Stimulated activated CD4-positive, alpha-beta T cell treated with anti-CD3 and anti-CD28 coated beads, Interleukin-1b, Interleukin-23, amount 100 ng/mL, for 24 hours (primary cell): ENCODE measurements at places on chromosomes 1 and 21.
A peak's percentile ranks its signal among the peaks of the same experiment; 100 is the strongest.

DNA sequence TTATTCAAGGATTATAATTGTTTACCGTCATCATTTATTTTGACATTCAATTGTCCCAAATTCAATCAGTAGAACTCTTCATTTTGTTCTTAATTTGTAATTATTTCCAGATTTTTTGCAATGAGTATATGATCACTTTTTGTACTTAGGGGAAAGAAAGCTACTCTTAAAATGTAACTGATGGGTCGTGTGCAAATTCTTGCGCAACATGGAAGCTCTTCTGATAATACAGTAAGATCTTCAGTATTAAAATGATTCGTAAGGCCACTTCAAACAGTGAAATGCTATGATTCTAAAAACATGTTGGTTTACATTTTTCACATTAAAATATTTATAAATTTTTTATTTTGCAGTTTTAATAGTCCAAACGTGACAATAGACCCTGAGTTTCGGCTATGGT, 63.4 kb downstream of the LBR start:
- no peak for DNase-seq

DNA sequence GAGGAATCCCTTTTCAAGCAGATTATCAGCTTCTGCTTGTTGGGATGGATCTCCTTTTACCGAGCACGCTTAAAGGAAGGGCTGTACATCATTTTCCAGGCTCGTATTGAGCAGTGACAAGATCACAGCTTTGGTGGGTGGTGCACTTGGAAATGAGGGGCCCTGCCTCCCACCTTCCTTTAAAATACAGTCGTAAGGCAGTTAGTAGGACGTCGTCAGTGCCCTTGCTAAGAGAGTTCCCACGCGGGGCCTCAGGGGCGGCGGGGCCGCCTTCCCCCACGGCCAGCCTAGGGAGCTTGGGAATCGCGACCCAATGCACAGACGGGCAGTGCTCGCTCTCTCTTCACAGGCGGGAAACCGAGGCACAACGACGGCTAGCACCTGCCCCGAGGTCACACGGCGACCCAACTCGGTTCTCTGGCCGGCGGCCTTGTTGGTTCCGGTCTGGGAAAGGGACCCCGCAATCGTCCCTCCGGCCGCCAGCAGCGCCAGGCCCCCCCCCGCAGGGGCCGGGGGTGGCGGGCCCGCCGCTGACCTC, 58.6 kb downstream of the H3-3A start:
- no peak for DNase-seq

GRCh38 chr1:231931146-231931545, 304.6 kb downstream of the DISC1 start:
- no peak for DNase-seq

- DNase-seq, result no peak
Observed at GRCh38 chr1:70358921-70359564, 4.5 kb upstream of the ANKRD13C start.

DNA sequence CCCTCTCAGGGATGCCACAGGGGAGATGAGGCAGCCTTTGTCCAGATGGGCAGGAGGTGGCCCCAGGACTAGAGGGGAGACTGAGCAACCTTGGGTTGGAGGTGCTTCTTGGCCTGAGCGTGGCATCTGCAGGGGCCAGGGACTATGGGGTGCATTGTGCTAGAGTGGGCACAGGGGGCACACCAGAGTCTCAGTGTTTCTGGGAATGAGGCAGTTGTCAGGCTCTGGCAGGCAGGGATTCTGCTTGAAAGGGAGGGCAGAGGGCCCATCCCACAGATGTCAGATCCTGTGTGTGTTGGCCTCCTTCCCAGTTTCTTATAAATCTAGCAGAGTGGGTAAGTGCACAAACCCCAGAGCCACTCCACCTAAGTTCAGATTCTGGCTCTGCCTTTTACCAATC, 13.7 kb downstream of the LGR6 start:
- DNase-seq, result no peak

DNA sequence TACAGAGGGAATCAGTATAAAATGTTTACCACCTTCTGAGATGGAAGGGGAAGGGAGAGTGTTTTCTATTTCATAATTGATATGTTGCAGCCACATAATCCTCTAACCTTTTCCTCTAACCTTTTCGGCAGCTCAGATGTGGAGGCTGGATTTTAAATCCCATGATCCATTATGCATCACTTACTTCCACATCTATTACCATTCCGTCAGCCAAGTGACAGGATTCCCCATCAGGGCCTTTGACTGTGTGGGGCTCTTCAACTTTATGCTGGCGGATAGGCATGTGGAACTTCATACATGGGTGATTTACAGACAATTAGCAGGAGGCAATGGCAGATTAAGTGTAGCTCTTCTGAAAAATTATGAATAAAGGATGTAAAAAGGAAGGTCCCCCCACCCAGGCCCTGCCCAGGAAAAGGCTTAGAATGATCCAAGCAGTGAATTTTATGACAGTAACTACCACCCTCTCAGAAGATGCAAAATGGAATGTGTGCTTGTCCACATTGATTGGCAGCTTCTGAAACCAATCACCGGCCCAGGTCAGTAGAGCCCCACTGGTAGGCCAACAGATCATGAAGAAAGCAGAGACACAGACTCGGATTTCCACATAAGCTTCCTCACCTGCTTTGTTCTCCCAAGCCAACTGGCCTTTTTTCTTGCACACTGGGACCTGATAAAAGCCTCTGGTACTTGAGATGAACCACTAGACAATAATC, 147.0 kb downstream of the ST6GALNAC5 start:
- no peak for DNase-seq

DNA sequence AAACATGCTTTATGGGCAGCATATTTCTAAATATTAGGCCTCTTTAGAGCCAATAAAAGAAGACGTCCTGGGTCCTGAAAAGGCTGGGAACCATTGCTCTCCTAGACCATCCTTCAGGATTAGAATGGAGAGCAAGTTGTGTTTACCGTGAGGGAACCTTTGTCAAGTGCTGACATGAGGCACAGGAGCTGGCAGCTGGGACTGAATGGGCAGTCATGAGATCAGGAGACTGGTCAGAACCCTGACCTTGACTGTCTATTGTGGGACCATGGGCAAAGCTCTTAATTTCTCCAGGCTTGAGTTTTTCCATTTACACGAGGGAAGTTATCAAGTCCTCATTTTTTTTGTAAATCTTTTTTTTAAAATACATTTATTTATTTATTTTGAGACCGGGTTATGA, 5.2 kb downstream of the PFKFB2 start:
- DNase-seq, result no peak

GRCh38 chr1:226181996-226182714, 4.4 kb downstream of the ACBD3 start:
- no peak for DNase-seq

DNA sequence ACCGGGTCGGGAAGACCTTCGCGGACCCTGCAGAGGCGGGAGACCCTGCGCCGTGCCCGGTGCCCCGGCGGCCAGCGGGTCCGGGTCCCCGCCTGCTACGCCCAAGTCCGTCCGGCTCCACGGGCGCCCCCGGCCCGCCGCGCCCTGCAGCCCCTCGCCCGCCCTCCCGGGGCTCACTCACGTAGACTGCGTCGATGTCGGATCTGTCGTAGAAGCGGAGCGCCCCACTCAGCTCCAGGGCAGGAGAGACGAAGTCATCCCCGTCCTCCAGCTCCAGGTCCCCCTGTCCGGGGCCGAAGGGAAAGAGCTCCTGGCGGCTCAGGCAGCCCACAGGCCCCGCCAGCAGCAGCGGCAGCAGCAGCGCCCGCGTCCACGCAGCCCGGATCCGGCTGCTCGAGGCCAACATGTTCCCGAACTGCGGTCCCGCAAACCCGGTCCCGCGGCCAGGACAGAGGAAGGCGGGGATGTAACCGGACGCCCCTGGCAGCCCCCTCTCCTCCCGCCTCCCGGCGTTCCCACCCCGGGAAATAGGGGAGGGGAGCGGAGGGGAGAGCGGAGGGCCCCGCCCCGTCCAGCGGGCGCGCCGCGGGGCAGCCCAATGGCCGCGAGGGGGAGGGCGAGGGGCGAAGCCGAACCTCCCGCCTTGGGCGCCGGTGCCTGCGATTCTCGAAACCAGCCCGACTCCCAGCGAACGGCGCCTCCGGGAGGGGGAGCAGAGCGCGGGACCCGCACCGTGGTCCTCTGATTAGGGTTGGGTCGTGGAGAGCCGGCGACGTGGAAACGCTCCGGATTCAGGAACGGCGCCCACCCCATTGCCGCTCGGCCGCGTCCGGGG, at the start of gene NID1:
TSS of gene NID1 (minus strand) at position 417 of the 835 bp plus-strand sequence. CDS start at position 406, 11 bp downstream.
- DNase-seq, result no peak

- DNase-seq, result no peak
Observed at GRCh38 chr1:75188892-75189291, 54.7 kb downstream of the LHX8 start.

DNA sequence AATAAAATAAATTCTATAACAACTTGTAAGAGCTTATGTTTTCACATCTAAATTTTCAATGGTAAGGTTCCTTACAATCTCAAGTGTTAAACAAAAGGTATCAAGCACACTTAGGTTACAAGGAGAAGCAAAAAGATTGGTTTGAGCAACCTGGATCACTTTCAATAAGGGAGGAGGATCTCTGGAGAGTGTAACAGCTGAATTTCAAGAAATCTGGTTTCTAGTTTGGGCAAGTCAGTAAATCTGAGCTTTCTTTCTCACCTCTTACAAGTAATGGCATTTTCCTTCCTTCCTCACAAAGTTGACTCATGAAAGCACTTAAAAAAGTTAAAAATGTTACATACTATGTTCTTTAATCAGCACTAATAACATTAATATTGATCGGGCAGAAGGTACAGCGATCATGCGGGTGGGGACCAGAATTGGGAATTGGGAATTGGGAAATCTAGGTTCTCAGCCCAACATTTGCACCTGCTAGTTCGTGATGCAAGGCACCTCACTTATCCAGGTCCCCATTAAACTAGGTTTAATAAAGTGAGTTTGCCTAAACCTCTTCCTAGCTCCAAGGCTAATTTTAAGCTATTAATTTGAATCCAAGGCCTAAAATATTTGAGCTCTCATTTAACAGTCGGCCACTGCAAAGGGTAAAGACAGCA, 3.1 kb downstream of the NUCKS1 start:
- DNase-seq, result no peak

DNA sequence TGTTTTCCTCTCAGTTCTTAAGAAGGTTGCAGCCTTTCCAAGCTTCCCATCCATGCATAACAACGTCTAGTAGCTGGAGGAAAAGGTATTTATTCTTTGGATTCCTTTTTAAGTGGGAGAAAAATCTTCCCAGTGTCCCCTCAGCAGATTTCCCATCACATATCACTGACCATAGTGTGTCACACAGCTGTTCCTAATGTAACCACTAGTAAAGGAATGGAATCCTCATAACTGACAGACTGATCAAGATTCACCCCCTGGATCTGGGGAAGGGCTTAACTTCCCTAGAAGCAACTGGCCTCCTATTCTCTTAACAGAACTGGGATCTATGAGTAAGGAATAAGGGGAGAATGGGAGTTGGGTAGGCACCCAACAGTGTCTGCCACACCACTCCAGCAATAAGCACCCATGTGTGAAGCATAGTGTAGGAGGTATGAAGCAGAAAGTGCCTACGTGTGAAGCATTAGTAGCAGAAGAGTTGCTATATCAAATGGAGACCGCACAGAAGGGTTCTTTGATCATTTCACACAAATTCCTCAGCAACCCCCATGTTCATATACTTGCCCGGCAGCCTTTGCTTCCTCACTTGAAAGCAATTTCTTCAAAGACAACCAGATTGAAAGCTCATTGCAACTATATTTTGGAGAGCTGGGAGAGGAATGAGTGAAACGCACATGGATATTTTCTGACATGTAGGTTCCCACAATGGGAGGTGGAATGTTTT, 28.2 kb upstream of the DNAH14 start:
- no peak for DNase-seq

GRCh38 chr1:233897325-233898162, 6.9 kb upstream of the SLC35F3 start:
- no peak for DNase-seq

DNA sequence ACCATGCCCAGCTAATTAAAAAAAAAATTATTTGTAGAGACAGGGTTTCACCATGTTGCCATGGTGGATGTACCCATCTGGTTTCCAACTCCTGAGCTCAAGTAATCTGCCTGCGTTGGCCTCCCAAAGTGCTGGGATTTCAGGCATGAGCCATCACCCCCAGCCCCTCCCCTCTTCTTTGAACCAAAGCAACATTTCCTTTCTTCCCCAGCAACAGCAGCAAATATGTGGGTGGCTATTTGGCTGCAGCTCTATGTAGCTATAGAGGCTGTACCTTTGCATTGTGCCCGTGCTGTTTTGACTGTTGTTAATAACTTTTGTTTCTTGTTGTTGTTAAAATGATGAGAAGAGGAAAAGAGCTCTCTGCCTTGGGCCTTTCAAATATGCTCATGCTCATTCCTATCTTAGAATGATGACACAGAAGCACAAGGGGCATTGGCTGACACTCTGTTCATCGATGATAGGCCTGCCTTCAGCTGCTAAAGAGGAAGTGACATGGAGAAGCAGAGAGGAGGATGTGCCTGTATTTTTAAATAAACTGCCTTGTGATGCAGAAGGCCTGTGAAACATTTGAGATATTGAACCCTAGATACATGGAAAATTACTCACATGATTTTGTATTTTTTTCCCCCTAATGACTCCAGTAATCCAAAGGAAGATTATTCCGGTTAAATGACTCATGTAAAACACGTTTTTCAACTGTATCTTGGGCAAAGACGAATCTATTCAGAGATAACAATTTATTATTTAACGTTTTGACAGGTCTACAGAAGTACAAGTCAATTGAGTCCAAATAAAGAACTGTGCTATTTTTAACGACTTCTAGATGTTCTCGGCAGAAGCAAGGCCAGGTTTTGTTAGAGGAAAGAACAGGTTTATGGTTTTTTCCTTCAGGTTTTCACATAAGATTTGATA, 20.5 kb upstream of the XPR1 start:
- no peak for DNase-seq

DNA sequence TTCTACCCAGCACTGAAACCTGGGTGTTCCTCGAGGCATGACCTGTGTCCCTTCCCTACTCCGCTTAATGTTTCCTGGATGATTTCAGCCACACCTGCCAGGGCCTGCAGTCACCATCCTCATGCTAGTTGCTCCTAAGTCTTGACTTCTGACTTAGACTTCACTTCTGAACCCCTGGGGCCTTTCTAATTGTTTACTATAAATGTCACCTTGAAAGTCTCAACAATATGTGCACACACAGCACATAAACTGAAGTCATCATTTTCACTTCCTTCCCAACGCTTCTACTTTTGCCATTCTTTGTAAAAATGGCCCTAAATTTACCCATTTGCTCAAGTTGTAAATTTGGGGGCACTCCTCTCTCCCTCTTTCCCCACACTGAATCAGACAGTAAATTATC, 141.1 kb downstream of the DYRK1A start:
- DNase-seq, result no peak

GRCh38 chr1:31815752-31816500, at the start of gene SPOCD1:
SPOCD1 (minus strand) TSS chr1:31816022; CDS start chr1:31815333, 689 bp downstream.
- DNase-seq, result peak; percentile 85

- no peak for DNase-seq
Observed at GRCh38 chr1:185449378-185450059, 132.5 kb upstream of the IVNS1ABP start.

GRCh38 chr21:41903559-41904351, 24.6 kb upstream of the PRDM15 start:
- no peak for DNase-seq
